AG04450 (cell line): ENCODE measurements at places on chromosomes 3 and 15. TPM values are rescaled to one million over a fixed set of nuclear protein-coding genes. Genes with fewer than 3 reads are reported as not detected.

DNA sequence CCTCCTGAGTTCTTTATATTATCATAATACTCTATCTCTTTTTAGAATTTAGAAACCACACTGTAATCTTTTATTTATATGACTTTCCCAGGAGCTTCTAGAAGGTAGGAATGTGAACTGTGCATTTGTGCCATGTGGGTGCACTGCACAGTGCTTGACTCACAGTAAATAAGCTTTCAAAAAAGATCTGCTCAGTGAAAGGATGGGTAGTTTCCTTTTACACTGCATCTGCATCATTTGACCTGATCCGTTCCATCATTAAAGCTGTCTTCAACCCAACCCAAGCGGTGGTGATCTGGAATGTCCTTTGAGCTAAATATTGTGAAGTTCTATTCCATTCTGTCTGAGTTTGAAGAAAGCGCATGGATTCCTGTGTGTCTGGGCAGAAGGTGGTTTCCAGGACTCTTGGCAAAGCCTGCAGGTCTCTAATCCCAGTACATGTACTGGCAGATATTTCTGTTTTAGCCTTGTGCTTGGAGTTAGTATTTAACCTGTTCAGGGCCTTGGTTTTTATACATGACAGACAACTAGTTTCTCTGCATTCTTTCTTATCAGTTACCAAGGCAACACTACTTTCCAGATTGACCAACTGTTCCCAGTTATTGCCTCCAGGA, 96.7 kb downstream of the DHX30 start:
- DNase-seq = no peak

- no peak for DNase-seq
These were observed 231.1 kb upstream of the IL12A start for GRCh38 chr3:159757341-159758060.

Gene C3orf18
- 10.0 and 11.7 TPM in 2 replicates for polyA plus RNA-seq

DNA sequence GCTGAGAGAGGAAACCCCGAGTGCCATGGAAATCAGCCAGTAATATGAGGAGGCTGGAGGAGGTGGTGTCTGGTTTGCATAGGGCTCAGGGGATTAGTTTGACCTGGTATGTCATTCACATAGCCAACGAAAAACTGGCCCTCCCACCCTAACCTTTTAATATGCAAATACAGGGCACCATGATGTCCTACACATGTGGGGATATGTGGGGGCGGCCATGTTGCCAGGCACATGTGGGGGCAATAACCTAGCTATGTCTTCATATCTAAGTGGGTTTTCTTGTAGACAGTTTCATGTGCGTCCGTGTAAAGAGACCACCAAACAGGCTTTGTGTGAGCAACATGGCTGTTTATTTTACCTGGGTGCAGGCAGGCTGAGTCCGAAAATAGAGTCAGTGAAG, 110.1 kb downstream of the MOBP start:
- no peak for DNase-seq

Gene MLH1
- polyA plus RNA-seq = 30.9 and 38.2 TPM in 2 replicates

- DNase-seq = no peak
These were observed 1.7 kb upstream of the PPARG start for GRCh38 chr3:12286927-12287726.

DNA sequence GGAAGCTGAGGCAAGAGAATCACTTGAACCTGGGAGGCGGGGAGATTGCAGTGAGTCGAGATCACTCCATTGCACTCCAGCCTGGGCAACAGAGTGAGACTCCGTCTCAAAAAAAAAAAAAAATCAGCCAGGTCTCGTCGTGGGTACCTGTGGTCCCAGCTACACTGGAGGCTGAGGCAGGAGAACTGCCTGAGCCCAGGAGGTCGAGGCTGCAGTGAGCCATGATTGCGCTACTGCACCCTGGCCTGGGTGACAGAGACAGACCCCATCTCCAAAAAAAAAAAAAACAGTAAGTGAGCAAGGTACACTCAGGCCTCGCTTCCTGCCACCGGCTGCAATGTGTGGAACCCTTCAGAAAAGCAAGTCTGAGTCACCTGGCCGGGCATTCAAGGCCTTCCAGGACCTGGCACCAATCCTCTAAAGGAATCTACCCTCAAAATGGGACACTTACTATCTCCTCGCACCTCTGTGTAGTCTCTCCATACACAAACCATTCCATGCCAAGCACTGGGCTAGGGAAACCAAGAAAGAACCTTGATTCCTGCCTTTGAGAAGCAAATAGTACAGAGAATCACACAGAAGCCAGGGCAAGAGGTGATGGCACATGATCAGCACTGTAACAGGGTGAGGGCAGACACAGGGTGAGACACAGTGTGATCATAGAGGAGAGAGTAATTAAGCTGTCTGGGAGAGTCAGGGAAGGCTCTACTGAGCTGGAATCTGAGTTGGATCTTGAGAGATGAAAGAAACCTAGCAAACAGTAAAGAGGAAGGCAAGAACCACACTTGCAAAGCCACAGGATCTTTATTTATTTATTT, 9.7 kb downstream of the SCAMP2 start:
- DNase-seq = no peak

- DNase-seq = no peak
These were observed 630 bp downstream of the LXN start for GRCh38 chr3:158671821-158672214.

DNA sequence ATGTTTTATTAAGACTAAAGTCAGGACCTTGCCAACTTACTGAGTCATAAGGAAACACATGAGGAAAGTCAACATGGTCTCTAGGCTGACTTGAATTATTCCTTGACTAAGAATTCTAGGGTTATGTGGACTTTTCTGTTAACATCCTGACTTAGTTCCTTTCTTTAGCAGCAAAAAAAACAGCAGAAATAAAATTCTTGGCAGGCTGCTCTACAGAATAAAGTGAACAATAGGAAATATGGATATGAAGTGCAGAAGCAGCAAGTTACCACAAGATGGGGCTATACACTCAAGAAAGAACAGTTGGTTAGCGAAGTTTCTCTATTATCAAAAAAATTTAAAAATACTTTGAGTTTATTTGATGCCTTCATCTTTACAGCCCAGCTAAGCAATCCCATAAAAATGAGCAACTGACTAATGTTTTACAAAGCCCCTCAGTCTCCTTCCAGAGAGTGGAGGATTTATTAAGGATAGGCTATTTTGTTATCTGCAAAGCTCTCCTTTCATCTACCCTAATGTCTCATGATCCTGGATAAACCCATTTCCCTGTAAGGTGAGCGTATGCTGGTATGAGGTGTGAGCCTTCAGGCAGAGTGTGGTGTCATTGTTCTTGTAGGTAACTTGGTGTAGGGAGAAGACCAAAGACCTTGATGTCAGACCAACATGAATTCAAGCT, 23.1 kb upstream of the MCCC1 start:
- DNase-seq = no peak

GRCh38 chr15:84856731-84857417, 27.6 kb upstream of the SLC28A1 start:
- no peak for DNase-seq

Gene GOLGA8Q
- 0.69 and 0.74 TPM in 2 replicates for polyA plus RNA-seq

Gene ECE2
- not detected in 2 replicates for polyA plus RNA-seq

Gene MGLL
- polyA plus RNA-seq = 49.1 and 51.5 TPM in 2 replicates

GRCh38 chr15:71529361-71529760, 281.0 kb upstream of the NR2E3 start:
- DNase-seq = no peak

GRCh38 chr15:82575335-82575734, 35.1 kb upstream of the RPS17 start:
- no peak for DNase-seq

DNA sequence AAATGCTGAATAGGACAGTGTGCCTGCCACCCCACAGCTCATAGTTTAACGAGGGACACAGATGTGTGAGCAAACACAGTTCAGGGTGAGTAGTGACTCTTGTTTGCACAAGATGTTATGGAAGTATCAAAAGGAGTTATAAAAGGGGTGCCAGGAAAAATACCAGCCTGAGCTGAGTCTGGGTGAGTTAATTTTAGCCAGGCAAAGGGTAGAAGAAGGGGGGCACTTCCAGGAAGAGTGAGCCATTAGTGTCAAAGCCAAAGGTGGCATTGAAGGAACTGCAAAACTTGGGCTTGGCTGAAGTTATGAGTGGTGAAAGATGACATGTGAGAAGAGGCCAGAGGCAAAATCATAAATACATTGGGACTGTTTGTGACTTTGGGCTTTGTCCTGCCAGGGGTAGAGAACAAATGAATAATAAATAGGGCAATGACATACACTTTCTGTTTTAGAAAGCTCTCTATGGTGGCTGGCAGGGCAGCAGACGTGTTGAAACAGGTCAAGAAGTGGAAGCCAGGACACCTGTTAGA, 1.9 kb upstream of the SPPL2A start:
- no peak for DNase-seq

Gene PLA2G4F
- polyA plus RNA-seq = not detected in 2 replicates

GRCh38 chr3:114332342-114333179, 38.7 kb downstream of the TIGIT start:
- DNase-seq = no peak

DNA sequence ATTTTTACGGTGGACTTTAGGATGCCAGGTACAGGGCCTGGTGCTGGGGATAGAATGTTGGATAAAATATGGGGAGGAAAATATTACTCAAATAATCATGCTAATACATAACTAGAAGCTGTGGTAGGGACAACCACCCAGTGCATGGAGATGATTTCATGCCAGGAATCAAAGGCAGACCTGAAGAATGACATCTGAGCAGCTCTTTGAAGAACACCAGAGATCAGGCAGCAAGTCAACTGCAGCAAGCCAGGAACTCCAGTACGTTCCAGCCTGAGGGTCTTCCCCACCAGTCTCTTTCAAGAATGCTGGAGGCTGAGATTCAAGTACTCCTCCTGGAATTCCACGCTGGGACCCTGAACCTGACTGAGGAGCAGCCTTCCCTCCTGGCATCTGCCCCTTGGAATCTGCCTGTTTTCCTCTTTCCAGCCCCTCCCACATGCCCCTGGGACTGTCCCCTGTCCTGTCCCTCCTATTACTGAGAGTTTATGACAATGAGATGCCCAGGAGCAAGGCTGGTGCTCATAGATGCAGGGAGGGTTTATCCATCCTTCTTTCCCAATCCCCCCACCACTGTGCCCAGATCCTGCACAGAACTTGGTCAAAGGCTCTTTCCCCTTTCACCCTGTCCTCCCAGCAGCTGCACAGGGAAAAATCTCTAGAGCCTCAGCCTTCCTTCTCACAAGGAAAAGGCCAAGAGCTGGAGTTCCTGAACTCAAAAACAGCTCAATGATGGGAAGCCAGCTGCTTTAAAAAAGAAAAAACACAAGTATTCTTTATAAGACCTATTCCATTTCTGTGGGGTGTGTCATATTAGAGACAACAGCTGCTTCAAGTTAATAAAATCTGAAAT, 68.0 kb downstream of the PDZRN3 start:
- DNase-seq = no peak

DNA sequence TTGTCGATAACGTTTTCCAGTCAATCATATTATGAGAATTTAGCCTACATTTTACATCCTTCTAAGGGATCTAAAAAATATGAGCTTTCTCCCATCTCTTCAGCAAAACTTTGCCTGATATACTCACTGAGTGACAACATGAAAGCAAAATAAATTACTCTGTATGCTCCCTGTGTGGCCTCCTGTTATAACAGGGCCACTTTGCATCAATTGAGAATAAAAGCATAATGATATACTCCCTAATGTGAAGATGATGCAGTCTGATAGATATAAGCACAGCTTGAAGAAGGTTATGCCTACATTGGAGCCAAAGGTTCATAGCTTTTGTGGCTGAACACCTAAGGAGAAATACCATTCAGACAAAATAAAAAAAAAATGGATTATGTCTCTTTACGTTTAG, 561.3 kb upstream of the ZNF717 start:
- DNase-seq = no peak
